ENCODE measurements at places on chromosomes 6 and 20. TPM values are rescaled to one million over a fixed set of nuclear protein-coding genes. Genes with fewer than 3 reads are reported as not detected.

DNA sequence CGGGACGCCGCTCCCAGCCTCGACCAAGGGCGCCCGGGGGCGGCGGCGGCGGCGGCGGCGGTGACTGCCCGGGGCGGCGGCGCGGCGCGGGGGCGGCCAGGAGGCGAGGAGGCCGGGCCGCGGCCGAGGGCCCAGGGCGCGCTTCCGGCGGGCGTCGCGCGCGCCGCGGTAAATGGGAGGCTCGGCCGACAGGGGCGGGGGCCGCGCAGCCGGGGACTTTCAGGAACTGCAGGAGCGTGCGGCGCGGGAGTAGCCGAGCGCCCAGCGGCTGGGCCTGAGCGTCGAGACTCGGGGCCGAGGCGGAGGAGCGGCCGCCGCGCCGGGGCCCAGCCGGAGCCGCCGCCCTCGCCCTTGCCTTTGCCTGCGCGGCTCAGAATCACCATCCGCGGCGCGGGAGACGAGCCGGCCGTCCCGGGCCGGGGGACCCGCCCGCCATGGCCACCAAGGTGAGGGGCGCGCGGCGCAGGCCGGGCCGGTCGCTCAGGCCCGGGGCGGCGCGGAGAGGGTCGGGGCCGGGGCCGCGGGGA is at the start of gene SNX9:
Gene SNX9 (plus strand): TSS at position 246 of the 527 bp plus-strand sequence. CDS start 189 bp downstream, at position 435.
- peak within 1 kb of the TSS; percentile 98 for H3K27ac ChIP-seq
- H3K27me3 ChIP-seq = no peaks in the 10 kb centered on the region
- H3K4me3 ChIP-seq = peak within 1 kb of the TSS; percentile 98
- H3K4me1 ChIP-seq = peaks cover 8% of the 10 kb centered on the region

DNA sequence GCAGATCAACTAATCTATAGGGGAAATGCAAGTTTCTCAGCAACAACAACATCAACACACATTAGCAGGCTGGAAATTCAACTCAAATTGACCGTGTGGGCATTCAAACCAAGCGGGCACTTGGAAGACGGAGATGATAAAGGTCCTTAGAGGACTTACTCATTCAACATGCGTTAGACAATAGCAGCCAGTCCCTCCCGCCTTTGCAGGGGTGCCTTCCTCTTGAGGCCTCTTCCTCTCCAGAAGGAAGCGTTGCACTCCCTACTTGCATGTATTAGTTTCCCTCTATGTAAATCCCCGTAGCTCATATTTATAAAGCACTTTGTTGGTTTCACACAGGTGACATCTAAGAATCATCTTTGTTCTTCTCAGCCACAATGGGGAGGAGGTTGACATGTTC is 300.8 kb upstream of the STXBP5 start:
- no peak overlapping the region for H3K27ac ChIP-seq
- peaks cover 3% of the 10 kb centered on the region for H3K4me1 ChIP-seq
- H3K36me3 ChIP-seq = no peaks in the 10 kb centered on the region
- no peak overlapping the region for H3K4me3 ChIP-seq

DNA sequence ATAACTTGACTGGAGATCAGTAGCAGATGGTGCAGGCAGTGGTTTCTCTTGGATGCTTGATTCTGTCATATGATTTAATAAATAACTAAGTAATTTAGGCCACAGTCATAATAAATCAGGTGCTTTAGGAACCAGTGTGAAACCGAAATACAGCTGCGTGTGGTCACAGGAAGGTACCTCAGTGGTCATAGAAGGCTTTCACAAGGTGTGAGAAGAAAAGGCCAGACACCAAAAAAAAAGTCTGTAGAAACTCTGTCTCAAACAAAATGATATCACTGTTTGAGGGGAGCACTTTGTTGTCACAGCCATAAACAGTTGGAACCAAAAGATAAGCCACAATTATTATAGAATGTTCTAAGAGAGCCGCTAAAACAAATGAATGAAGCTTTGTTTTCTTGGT is 56.5 kb downstream of the ARMC2 start:
- peaks cover 23% of the 10 kb centered on the region for H3K4me1 ChIP-seq
- no peaks in the 10 kb centered on the region for H3K27me3 ChIP-seq
- no peak for DNase-seq
- no peaks in the 10 kb centered on the region for H3K36me3 ChIP-seq

DNA sequence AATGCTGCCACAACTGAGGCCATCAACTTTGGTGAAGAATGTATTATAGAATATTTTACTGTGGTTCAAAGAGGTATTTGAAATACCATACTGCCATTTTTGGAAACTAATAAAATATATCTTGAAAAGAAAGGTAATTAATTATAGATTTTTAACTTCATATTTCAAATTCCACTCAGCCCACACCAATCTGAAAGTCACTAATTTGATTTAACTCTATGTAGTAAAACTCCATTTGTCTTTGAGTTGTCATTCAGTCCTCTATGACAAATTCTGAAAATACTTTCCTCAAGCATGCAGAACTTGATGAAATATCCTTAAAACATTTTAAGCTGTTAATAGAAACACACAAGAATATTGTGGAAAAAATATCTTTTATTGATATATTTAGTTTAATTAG is 1196.7 kb upstream of the CITED2 start:
- H3K4me3 ChIP-seq = no peak overlapping the region
- H3K27ac ChIP-seq = no peak overlapping the region
- no peak for DNase-seq
- no peaks in the 10 kb centered on the region for H3K27me3 ChIP-seq

Gene C20orf141
- not detected for total RNA-seq
